Activated naive CD8-positive, alpha-beta T cell treated with anti-CD3 and anti-CD28 coated beads, Interleukin-2, amount 50 U/mL, for 24 hours (primary cell): ENCODE measurements at places on chromosomes 11 and 22.

DNA sequence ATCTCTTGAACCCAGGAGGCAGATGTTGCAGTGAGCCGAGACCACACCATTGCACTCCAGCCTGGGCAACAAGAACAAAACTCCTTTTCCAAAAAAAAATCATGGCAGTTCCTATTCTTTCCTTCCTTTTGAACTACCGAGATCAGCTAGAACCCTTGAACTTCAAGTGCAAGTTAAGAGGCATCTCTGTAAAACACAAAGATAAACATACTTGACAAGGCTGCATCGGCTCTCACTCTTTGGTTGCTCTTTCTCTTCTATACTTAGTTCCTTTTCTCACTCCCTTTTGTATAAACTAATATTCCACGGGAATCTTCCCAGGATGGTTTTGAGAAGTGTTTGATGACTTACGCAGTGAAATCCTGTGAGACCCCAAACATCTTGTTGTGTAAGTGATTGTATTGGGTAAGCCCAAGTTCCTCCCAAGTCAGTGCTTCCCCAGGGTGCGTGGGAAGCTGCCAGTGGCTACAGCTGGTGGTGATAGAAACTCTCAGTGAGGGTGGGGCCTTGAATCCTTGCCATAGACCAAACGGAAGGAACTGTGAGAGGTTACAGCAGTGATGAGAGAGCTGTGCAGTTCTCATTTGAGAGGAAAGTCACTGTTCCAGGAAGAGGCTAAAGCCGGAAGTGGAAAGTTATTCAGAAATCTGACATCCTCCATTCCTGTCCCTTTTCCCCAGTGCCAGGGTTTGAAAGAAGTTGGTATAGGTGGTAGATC, 24.1 kb upstream of the CDC42EP2 start:
- no peak overlapping the region for H3K4me3 ChIP-seq
- peaks cover 57% of the 10 kb centered on the region for H3K36me3 ChIP-seq
- no peaks in the 10 kb centered on the region for H3K4me1 ChIP-seq
- H3K27me3 ChIP-seq = no peaks in the 10 kb centered on the region
- no peak for DNase-seq

DNA sequence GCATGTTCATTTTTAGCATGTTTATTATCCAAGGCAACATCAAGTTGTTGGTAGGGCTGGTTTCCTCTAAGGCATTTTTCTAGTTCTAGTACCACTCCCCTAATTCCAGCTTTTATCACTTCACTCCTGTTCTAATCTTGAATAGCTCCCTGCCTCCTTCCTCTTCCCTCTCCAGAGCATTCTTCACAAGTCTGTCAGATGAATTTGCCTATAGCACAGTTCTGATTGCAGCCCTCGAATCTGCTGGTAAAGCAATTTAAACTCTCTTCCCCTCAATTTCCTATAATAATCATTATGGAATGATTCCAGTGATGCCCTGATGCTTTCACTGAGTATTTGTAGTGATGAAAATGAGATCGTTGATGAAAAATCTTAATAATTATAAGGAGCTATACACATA, 43.3 kb downstream of the CLMP start:
- no peaks in the 10 kb centered on the region for H3K4me1 ChIP-seq
- no peak overlapping the region for H3K27ac ChIP-seq
- H3K36me3 ChIP-seq = no peaks in the 10 kb centered on the region
- DNase-seq = no peak
- H3K27me3 ChIP-seq = no peaks in the 10 kb centered on the region
- H3K4me3 ChIP-seq = no peak overlapping the region

- DNase-seq = no peak
- no peaks in the 10 kb centered on the region for H3K4me1 ChIP-seq
- H3K4me3 ChIP-seq = no peak overlapping the region
- H3K27ac ChIP-seq = no peak overlapping the region
- H3K36me3 ChIP-seq = no peaks in the 10 kb centered on the region
- H3K27me3 ChIP-seq = no peaks in the 10 kb centered on the region
Observed at GRCh38 chr11:106988151-106989077, 29.9 kb downstream of the GUCY1A2 start.

DNA sequence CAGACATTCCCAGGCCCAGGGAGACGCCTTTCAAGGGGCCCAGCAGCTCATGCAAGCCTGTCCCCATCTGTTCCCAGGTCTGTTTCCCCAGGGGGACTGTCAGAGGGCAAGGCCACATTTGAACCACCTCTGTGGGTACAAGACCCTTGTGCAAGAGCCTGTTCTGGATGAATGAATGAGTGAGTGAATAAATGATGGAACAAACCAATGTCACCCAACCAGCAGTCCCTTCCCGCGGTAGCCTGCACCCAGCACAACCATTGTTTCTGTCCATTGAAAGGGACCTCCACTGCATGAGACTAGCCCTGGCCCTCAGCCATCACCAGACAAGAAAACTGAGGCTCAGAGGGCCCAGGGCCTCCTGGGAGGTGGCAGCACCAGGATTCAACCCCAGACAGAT, 69.7 kb upstream of the TCF20 start:
- no peak overlapping the region for H3K4me3 ChIP-seq
- H3K27me3 ChIP-seq = peaks cover 5% of the 10 kb centered on the region
- DNase-seq = no peak

DNA sequence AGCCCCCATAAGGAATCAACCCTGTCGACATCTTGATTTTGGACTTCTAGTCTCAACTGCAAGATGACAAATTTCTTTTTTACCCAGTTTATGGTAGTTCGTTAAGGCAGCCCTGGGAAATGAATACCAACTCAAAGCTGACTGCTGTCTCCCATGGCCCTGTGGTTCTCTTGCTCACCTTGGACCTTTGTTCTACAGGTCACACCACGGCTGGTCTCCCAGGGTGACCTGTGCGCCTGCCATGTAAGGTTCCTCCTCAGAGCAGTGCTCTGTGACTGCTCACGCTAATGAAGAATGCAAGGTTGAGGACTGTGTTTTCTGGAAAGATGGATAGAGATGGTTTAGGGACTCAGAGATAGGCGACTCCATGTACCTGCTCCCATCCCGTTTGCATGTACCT, 68.2 kb downstream of the ZNRF3 start:
- H3K4me1 ChIP-seq = peaks cover 17% of the 10 kb centered on the region
- H3K27ac ChIP-seq = no peak overlapping the region
- DNase-seq = no peak

GRCh38 chr22:47114813-47115517, 352.5 kb downstream of the TBC1D22A start:
- H3K4me1 ChIP-seq = no peaks in the 10 kb centered on the region
- no peak overlapping the region for H3K27ac ChIP-seq
- no peak overlapping the region for H3K4me3 ChIP-seq
- H3K27me3 ChIP-seq = no peaks in the 10 kb centered on the region
- no peak for DNase-seq

GRCh38 chr11:88178191-88178590, 2.9 kb upstream of the RAB38 start:
- no peak overlapping the region for H3K4me3 ChIP-seq
- peaks cover 61% of the 10 kb centered on the region for H3K4me1 ChIP-seq

- no peak overlapping the region for H3K27ac ChIP-seq
- DNase-seq = no peak
- H3K36me3 ChIP-seq = no peaks in the 10 kb centered on the region
Observed at GRCh38 chr11:111461460-111462235, 50.5 kb downstream of the BTG4 start.

GRCh38 chr11:132119573-132119972, 749.2 kb downstream of the NTM start:
- H3K27me3 ChIP-seq = no peaks in the 10 kb centered on the region
- H3K27ac ChIP-seq = no peak overlapping the region
- no peak overlapping the region for H3K4me3 ChIP-seq
- no peaks in the 10 kb centered on the region for H3K36me3 ChIP-seq
- no peaks in the 10 kb centered on the region for H3K4me1 ChIP-seq

- H3K4me3 ChIP-seq = no peak overlapping the region
- DNase-seq = no peak
- no peak overlapping the region for H3K27ac ChIP-seq
- H3K27me3 ChIP-seq = peaks cover 13% of the 10 kb centered on the region
- H3K4me1 ChIP-seq = no peaks in the 10 kb centered on the region
Observed at GRCh38 chr22:43750751-43751150, 61.4 kb downstream of the EFCAB6 start.

DNA sequence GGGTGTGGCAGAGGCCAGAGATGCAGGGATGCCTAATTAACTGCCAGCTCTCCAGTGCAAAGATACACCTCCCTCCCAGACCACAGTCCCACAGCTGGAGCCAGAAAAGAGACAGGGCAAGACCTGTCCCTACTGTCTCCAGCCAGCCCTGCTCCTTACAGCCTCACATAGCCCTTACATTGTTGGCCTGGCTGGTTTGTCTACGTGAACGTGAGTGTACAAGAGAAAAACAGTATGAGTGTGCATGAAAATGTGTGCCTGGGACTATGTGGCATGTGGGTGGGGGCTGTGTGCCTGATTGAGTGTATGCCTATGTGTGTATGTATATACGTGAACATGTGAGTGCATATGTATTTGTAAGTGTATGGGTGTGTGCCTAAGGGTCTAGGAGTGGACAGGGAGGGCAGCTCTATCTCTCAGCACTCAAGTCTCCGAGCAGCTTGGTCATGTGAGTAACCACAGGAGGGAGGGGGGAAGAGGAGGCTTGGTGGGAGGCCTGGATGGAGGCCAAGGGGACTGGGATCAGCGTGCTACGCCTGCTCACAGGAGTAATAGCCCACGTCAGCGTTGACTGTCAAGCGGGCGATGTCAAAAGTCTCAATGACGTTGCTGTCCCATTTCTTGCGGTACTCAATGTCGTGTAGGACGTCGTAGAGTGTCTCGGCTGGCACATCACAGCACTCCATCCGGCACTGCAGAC, 6.6 kb upstream of the ARAP1 start:
- H3K4me1 ChIP-seq = peaks cover 26% of the 10 kb centered on the region
- H3K27me3 ChIP-seq = no peaks in the 10 kb centered on the region
- no peak overlapping the region for H3K4me3 ChIP-seq

GRCh38 chr11:31788085-31788484, 23.0 kb downstream of the PAX6 start:
- no peak overlapping the region for H3K27ac ChIP-seq
- H3K36me3 ChIP-seq = no peaks in the 10 kb centered on the region
- DNase-seq = no peak
- H3K4me1 ChIP-seq = no peaks in the 10 kb centered on the region
- no peak overlapping the region for H3K4me3 ChIP-seq
- H3K27me3 ChIP-seq = peaks cover 9% of the 10 kb centered on the region

DNA sequence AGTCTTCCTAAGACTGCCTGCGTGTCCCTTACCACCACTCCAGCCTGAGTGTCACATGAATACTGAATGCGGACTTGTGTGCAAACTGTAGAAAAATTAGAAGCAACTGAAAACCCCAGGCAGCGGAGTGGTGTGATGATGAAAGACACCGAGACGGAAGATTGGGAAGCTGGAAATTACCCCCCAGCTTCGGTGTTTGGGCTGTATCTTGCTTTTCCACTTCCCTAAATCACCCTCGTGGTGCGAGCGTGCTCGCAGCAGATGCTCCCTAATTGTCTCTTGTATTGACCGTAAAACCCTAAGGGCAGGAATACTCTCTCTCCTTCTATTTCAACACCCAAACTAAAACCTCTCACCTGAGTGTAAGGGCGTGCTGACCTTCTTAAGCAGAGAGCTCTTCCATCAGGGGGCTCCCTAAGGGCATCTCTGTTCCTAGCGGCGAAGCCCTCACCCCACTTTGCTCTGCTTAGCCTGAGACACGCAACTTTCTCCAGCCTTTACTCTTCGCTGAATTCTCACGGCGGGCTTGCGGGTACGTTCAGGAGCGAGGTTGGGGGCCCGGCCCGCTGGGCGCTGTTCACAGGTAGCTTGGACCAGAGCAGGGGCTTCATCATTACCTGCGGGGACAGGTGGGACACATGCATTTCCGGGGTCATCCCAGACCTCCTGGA, 62.4 kb downstream of the CRYBB2 start:
- H3K27me3 ChIP-seq = peaks cover 53% of the 10 kb centered on the region
- no peak for DNase-seq
- H3K36me3 ChIP-seq = no peaks in the 10 kb centered on the region
- peaks cover 12% of the 10 kb centered on the region for H3K4me1 ChIP-seq
- peak overlapping the region; percentile 54 for H3K4me3 ChIP-seq
- H3K27ac ChIP-seq = no peak overlapping the region

DNA sequence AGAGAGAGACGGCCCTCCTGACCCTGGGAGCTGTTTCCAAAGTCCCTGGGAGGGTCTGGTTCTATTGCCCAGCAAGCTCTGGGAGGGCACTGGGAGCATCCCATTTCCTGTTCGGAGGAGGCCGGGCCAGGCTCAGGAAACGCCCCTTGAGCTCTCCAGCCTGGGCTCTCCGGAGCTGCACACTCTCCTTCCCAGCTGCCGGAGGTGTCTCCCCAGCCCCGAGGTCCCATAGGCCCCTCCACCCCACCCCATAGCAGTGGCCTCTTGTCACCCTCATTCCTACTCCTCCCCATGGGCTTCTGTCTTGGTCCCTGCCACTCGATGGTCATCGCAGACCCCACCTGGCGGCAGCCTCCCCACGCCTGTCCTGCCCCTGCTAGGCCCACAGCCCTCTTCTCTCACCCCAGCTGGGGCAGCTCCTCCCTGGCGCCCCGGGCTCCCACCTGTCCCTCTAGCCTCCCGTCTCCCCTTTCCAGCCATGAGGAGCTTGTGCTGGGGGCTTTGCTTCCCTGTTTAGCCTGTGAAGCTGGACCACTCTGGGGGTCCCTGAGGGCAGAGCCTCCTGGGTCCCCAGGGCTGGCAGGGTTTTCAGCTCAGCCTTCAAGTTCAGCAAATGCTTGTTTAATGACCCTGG, 2.8 kb downstream of the TSPAN32 start:
- peaks cover 45% of the 10 kb centered on the region for H3K4me1 ChIP-seq
- no peaks in the 10 kb centered on the region for H3K27me3 ChIP-seq
- H3K4me3 ChIP-seq = peak overlapping the region; percentile 84
- no peak for DNase-seq

- no peak for DNase-seq
- H3K27me3 ChIP-seq = no peaks in the 10 kb centered on the region
- no peaks in the 10 kb centered on the region for H3K36me3 ChIP-seq
- peak overlapping the region; percentile 93 for H3K4me3 ChIP-seq
Observed at GRCh38 chr11:76382209-76382608, 1.1 kb downstream of the GVQW3 start.

GRCh38 chr11:19905280-19905853, 192.7 kb downstream of the NAV2 start:
- no peak overlapping the region for H3K27ac ChIP-seq
- no peak for DNase-seq
- H3K27me3 ChIP-seq = no peaks in the 10 kb centered on the region
- H3K36me3 ChIP-seq = no peaks in the 10 kb centered on the region
- H3K4me3 ChIP-seq = no peak overlapping the region

DNA sequence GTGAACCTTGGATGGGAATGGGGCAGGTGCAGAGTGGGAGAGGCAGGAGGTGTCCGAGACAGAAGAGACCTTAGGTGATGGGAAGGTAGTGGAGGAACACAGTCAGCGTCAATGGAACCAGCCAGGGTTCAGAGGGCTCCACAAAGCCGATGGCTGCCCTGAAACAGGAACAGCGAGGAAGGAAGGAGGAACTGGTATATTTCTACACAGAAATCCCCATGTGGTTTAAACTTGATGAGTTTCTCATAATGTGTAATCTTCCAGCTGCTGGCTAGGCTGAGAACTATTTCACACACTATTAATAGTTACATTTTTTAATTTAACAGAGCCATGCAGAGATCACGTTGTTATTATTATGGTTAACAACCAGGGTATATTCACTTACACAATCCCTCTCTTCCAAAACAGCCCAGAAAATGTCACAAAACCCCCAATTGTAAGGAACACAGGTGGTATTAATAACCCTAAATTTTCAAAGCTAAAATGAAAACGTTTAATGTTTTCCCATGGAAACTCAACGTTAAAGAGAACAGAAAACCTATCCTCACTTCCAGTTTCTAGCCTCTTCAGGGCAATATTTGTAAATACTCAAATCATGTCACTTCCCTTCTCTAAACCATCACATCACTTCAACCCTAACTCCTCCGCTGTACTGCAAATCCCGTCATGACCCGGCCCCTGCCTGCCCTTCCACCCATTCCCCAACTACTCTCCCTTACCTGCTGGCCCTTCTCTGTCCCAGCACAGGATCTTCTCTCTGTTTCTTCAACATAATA, 74.5 kb upstream of the ARFGAP3 start:
- H3K27ac ChIP-seq = peak overlapping the region; percentile 90
- H3K4me3 ChIP-seq = peak overlapping the region; percentile 35
- DNase-seq = no peak
